ENCODE measurements at places on chromosomes 12 and 14.

DNA sequence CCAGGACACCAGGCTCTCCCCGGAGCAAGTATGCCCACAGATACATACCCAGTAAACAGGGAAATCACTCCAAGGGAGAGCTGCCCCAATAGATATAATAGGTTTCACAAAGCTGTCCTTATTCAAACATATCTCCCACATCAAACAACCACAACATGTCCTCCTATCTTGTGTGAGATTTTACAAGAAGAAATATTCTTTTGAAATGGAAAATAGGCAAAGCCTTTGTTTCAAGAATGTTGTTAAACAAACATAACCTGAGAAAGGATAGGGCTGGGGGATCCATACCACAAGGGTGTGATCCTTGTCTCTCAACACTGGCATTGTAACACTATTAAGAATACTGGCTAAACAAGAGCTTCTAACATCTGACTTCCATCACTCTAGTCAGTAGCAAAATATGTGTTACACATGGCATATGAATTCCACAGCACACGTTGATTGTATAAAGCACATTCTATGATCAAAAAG lies 32.9 kb downstream of the LGR5 start:
- no peak for DNase-seq

- no peak for DNase-seq
Measured at GRCh38 chr12:50550530-50551223, 45.9 kb downstream of the DIP2B start.

- no peak for DNase-seq
Measured at GRCh38 chr14:75849300-75849895, 132.4 kb downstream of the TGFB3 start.

GRCh38 chr12:124779161-124780141 lies 84.2 kb downstream of the SCARB1 start:
- DNase-seq = no peak

DNA sequence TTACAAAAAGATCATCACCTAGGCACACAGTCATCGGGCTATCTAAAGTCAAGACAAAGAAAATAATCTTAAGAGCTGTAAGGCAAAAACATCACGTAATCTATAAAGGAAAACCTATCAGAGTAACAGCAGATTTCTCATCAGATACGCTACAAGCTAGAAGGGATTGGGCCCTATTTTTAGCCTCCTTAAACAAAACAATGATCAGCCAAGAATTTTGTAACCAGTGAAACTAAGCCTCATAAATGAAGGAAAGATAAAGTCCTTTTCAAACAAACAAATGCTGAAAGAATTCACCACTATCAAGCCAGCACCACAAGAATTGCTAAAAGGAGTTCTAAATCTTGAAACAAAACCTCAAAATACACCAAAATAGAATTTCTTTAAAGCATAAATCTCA lies 191.6 kb upstream of the BMP4 start:
- DNase-seq = no peak

DNA sequence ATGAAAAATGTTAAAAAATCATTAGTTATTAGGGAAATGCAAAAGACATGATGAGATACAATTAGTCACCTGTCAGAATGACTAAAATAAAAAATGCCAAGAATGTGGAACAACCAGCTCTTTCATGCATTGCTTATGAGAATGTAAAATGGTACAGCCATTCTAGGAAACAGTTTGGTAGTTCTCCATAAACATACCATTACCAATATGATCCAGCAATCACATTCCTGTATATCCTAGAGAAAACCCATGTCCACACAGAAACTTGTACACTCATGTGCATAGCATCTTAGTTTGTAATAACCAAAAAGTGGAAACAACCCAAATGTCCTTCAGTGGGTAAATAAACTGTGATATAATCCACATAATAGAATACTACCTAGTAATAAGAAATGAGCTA lies 245.7 kb downstream of the FUT8 start:
- no peak for DNase-seq

GRCh38 chr14:104507443-104507842 lies 72.1 kb upstream of the C14orf180 start:
- no peak for DNase-seq

DNA sequence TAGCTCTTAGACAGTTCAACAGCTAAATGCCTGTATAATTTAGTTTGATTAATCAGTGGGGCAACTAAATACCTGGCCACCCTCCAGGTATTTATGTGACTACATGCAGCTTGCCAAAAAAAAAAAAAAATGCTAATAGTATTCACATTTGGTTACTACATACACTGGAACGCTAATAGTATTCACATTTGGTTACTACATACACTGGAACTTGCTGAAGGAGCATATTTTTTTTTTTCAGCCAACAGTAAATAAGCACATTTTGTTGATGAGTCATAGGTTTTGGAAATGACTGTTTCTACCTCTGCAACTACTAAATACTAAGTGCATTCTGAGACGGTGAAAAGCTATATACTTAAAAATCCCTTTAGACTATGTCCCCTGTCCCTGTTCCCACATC lies 1172.3 kb downstream of the LRFN5 start:
- DNase-seq = no peak

DNA sequence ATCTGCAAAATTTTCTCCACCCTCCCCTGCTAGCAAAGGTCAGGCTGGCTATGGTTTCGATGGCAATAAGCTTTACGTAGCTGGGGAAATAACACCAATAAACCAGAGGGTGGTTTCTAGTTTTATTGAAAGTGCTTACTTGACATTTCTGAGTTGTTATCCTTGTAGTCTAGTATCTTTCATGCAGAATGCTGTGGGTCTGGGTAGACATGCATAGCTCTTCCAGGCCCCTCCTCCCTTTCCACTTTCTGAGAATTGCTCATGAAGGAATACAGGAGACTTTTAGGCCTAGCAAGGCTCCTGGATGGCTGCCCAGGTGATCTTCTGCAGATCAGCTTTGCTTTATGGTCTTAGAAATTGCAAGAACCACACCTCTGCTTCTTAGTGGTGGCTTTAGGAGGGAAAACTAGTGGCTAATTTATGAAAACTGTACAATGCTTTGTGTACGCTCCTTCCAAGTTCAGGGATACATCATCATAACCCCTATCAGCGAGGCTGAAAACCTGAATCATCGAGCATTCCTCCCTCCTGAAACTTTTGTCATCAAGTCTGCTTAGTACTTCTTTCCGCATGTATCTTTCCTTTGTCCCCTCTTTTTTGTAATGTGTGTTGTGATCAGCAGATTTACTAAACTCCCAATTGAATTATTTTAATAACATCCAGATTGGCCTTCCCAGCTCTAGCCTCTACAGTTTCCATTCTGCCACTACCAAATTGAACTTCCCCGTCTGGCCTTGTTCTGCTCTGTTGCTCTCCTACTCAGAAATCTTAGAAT lies 473.0 kb downstream of the RAD51B start:
- DNase-seq = no peak

- DNase-seq = no peak
Measured at GRCh38 chr14:49297102-49297501, 289.1 kb downstream of the RPS29 start.

DNA sequence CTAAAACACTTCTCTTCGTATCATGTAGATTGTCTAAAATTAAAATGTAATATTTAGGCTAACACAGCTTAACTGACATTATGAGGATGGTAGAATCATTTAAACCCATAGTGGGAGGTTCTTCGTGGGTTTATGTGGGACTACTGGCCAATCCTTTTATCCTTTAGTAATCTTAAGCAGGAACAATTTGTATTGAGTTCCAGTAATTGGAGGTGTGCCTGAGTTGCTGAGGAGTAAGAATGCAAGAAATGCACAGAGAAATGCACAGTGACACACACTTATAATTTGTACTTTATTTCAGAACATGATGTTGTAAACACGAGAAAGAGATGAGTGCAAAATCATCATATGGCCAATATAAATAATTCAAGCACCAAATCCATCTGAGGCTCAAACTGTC lies 22.3 kb downstream of the OTOGL start:
- no peak for DNase-seq

DNA sequence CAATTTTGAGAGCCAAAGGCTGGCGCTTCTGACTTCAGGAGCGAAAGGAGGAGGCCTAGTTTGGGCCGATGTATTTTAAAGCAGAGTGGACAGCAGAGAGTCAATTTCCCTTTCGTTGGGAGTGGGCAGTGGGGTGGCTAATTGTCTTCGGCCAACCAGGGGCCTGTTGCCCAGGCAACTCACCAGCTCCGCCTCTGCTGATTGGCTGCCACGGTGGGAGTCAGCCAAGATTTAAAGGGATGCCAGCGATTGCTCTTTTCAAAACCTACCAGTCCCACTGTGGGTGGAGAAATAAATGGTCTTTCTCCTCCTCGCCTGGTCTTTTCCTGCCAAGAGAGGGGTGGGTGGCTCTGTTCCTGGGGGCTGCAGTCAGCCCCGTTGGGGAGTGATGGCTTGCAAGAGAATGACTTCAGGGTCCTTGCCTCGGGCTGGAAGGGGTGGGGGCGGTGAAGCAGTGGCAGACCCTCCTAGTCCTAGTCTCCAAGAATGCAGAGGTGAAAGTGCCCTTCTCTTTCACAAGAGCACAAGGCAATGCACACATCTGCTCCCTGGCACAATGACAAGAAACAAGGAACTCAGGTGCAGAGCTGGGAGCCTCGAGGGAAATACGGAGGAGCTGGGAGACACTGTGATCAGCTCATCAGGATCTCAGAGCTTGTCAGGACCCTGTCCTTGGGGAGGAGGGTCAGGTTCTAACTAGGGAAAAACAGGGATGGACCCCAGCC lies 37.7 kb downstream of the RASAL1 start:
- DNase-seq = no peak

GRCh38 chr14:32491416-32492016 lies 162.4 kb downstream of the AKAP6 start:
- no peak for DNase-seq

DNA sequence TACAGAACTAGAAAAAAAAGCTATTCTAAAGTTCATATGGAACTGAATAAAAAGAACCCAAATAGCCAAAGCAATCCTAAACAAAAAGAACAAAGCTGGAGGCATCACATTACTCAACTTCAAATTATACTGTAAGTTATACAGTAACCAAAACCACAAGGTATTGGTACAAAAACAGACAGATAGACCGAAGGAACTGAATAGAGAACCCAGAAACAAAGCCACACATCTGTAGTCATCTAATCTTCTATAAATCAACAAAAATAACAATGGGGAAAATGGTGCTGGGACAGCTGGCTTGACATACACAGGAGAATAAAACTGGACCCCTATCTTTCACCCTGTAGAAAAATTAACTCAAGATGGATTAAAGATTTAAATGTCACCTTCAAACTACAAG lies 38.1 kb upstream of the CMKLR1 start:
- no peak for DNase-seq

DNA sequence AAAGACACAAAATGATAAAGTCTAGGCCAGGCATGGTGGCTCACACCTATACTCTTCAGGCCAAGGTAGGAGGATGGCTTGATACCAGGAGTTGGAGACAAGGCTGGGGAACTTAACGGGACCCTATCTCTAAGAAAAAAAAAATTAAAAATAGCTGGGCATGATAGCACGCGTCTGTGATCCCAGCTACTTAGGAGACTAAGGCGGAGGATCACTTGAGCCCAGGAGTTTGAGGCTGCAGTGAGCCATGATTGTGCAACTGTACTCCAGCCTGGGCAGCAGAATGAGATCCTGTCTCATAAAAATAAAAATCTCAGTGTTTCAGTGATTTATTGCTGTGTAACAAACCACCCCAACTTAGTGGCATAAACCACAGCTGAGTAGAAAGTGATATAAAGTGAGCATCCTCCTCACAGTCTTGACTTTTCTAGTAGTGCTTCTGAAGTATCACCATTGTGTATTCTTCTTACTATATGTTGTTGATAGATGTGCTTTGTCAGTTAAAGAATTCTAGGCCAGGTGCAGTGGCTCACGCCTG lies 10.6 kb upstream of the ATF1 start:
- no peak for DNase-seq

DNA sequence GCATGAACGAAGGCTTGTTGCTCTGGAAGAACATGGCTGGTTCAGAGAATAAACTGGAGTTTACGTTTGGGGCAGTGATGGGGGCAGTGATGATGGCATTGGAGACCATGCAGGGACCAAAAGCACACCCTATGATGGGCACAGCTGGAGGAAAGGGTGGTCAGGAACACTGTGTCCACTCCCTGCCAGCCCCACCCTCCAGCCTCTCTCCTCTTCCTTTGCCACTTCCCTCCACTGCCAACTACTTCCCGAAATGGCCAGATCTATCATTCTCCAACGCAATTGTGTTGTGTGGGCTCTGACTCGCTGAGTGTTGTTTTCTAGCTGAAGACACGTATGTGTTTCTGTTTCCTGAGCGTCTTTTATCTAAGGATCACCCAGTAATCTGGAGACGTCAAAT lies 39.3 kb upstream of the GSG1 start:
- no peak for DNase-seq

GRCh38 chr14:54189748-54190354 lies 207.0 kb upstream of the CDKN3 start:
- DNase-seq = no peak

DNA sequence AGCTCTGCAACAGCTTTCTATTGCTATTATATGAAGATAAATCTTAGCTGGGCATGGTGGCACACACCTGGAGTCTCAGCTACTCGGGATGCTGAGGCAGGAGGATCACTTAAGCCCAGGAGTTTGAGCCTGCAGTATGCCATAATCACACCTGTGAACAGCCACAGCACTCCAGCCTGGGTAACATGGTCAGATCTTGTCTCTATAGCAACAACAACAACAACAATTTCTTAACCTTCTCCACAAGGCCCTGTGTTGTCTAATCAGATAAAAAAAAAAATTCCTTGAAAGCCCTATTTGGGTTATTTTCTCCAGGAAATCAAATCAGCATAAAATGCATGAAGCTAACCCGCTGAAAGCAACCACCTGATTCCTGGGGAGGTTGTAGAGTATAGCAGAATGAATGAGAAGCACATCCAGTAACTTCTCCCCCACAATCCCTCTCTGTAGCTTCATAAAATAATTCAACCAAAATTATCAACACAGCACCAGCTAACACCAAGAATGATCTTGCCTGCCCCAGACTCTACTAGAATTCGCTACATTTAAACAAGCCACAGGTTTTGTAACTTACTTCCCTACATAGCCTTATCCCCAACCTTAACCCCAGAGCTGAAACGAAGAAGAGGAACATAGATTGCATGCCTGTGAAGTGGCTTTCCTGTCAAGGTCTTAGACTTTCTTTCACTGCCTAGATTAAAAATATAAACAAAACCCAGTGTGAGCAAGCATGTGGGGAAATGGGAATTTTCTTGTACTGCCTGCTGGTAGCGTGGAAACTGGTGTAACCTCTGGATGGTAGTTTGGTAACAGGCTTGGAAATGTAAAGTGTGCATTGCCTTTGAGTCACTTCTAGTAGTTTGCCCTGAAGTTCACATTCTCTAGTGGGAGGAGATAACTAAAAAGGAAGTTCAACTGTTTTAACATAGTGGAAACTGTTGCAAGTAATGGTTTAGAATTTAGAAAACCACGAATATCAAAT lies 6.0 kb upstream of the STK38L start:
- DNase-seq = no peak
